ENCODE measurements at places on chromosomes 3 and 15. TPM values are rescaled to one million over a fixed set of nuclear protein-coding genes. Genes with fewer than 3 reads are reported as not detected.

CKMT1A gene
- 64.3 TPM for polyA plus RNA-seq

LTF gene
- polyA plus RNA-seq, result 1.2 TPM

MELTF gene
- polyA plus RNA-seq, result 1.8 TPM

SUCLG2 gene
- 72.1 TPM for polyA plus RNA-seq

ZNF774 gene
- polyA plus RNA-seq, result 4.0 TPM
